CD4-positive, alpha-beta T cell treated with Interleukin-4 for 4 hours (primary cell): ENCODE measurements at places on chromosomes 4 and X.
A peak's percentile ranks its signal among the peaks of the same experiment; 100 is the strongest.

DNA sequence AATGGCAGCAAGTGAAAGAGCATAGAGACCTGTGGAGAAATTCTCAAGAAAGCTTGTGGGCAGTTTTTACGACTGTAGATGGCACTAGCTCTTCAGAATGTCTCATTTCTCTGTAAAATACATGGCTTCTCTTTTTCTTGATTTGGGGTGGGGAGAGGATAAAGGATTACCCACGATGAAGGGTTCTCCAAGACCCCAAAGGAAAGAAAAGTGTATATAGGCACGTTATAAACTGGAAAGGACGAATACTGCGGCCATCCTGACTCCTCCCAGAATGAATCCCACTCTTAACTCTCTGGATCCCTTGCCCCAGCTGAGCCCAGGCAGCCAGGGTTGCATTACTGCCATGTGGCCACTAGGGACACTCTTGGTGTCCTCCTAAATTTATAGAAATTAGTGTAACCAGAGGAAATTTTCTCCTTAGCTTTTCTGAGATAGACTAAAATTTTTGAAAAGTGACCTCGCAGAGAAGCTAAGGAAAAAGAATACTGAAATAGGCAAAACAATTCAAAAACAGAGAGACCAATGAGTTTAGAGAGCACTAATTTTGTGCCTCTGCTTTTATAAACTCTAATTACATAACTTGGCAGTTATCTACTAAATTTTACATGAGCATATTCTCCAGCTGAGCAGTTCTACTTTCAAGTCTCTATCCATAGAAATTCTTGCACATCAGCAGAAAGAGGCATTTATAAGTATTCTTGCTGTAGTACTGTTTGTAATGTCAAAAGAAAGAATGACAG, 37.8 kb upstream of the PCDH19 start:
- no peak for DNase-seq

DNA sequence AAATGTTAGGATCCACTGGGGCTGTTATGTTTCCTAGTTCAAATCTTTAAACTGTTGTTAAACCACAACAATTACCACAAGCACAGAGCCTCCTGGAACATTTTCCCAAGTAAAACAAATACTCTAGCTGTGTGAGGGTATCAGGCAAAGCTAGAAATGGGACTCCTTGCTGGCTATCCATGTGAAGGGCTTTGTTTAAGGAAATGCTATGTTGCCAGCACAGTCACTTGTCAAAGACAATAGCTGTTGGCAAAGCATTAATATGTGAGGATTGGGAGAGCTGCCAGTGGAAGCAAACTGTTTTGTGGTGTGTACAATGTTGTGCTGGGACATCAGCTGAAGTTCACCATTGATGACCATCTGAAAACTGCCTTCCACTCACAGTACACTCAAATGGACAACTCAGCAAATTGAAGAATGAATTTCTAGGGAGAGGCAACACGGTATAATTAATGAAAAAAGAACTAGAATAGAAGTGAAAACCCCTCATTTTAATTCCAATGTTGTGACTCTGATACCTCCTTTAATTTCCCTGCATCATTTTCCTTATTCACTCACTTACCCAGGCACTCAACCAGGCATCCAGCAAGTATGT, 100.8 kb downstream of the ANXA3 start:
- no peak for DNase-seq

GRCh38 chr4:122997463-122998101, 75.2 kb upstream of the NUDT6 start:
- DNase-seq = no peak

GRCh38 chrX:19602866-19603622, 87.7 kb upstream of the MAP3K15 start:
- DNase-seq = no peak

- DNase-seq = no peak
Measured at GRCh38 chrX:65997978-65998717, 41.7 kb downstream of the VSIG4 start.

- no peak for DNase-seq
Measured at GRCh38 chrX:110462957-110463356, 104.3 kb downstream of the RTL9 start.

DNA sequence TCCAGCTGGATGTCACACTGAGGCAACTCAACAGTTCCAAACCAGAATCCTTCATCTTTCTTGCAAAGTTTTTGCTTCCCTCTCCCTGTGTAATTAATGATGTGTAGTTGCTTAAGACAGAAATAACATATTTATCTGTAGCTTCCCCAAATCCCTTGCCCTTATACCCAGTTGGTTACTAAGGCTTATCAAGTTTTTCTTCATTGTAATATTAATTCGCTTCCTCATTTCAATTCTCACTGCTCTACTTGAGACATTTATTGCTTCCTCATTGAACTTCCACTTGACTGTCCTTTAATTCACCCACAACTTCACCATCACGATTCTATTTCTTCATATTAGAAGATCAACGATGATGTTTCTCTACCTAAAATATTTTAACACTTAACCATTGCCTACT, 386.6 kb upstream of the CPEB2 start:
- DNase-seq = no peak

- peak; percentile 7 for DNase-seq
Measured at GRCh38 chr4:169293343-169294176, 22.8 kb upstream of the SH3RF1 start.

- DNase-seq = no peak
Measured at GRCh38 chr4:179867300-179867878, 2375.8 kb upstream of the TENM3 start.

- DNase-seq = no peak
Measured at GRCh38 chr4:8198206-8198905, 734 bp upstream of the SH3TC1 start.

DNA sequence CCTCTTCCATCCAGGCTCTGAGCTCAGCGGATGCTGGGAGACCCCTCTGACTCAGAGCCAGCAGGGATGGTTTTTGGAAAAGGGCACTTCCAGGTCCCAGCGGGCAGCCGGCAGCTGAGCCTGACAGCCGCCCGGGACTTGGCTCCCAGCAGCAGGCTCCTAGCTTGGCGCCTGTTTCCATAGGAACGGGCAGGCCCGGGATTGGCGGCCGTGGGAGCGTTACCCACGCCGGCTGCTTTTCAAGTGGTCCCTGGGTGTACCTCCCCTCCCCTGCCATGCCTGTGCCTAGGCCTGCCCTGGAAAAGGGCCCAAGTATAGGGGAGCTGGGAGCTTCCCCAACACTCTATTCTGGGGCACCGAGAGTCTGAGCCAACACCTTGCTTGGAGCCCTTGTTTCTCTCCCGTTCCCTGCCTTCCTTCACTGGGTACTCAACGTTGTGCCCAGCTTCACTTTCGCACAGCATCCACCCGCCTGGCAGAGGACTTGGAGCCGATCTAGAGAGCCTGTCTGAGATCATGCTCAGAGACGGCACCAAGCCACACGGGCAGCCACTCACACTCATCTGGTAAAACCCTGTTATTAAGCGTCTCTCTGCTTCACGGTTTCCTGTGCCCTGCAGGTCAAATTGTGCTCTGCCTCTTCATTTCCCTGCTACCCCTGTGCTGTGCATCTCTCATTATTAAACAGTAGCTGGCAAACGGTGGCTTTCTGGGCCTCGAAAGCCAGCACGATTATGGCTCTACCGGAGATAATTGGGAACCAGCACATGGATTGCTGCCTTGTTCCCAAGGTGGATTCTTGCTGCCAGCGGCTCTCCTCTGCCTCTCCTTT, 521.5 kb downstream of the BCOR start:
- no peak for DNase-seq

- no peak for DNase-seq
Measured at GRCh38 chr4:37440501-37440900, 196.0 kb downstream of the NWD2 start.
